ENCODE measurements at places on chromosomes 5 and 9.

DNA sequence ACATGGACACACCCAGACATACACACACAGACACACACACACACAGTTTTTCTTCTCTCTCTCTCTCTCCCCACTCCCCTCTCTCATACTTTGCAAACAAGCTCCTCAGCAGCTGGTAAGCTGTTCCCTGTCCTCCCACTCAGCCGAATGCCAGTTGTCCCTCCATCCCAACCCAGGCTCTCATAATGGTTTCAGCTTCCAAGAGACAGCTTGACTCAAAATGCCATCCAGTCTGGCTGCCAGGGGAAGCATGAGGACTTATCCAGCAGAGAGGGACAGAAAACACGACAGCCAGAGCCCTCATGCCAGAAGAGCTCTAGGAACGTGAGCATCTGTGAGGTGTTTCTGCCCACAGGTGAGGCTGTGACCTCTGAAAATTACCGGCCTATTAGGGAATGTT lies 112.6 kb upstream of the SPDL1 start:
- DNase-seq, result no peak

DNA sequence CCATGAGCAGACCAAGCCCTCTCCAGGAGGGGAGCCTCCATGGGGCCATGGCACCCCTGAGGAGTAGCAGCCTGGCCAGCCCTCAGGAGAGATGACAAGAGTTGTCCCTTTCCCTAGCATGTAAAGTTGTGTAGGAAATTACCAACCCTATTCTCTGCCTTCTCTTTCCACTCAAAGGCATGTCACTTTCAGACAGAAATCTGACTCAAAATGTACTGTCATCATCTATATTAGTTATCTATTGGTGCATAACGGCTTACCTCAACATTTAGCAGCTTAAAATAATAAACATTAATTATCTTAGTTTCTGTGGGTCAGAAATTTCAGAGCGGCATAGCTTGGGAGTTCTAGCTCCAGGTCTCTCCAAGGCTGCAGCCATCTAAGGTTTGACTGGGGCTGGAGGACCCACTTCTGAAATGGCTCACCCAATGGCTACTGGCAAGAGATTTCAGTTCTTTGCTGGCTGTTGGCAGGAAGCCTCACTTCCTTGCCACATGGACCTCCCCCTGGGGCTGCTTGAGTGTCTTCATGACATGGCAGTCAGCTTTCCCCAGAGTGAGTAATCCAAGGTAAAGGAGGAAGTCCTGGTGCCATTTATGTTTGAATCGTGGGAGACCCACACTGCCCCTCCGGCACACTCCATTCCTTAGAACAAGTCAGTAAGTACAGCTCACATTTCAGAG lies 632.3 kb downstream of the CCDC171 start:
- DNase-seq, result no peak

GRCh38 chr9:70586476-70586875 lies 172.0 kb upstream of the KLF9 start:
- DNase-seq, result no peak

DNA sequence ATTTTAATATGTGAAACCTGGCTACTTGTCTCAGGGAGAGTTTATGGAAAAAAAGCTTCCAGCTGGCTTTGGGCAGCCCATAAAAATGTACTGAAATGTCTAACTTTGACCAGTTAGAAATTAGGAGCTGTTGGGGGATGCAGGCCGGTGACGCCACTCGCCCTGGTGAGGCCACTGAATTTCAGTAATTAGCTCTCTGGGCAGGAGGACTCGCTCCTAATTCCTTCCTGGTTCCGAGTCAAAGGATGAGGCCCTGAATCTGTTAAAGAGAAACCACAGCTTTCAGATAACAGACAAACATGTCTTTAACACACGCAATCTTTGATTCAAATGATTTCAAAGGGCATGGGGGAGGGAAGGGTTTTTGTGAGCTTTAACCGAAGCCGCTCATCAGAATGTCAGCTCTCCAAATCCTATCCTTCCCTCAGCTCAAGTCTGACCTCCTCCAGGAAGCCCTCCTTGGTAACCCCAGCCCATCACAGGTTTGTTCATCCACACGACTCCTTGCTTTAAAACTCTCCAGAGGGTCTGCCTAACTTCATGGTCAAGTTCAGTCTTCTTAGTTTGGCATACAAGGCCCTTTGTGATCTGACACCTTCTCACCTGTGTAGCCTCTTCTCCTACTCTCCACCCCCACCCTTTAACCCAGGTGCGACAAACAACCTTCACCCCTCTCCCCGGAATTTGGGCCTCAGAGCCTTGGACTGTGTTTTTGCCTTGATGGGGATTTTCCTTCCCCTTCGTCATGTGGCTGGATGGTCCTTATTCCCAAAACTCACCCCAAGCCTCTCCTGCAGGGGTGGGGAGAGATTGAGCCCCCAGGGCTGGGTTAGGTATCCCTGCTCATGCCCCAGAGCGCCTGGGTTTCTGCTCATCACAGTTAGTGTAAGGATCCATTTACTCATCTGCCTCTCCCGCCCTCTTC lies 13.6 kb upstream of the PHF19 start:
- DNase-seq, result no peak

- DNase-seq, result no peak
Measured at GRCh38 chr9:135242406-135242805, 154.9 kb downstream of the OLFM1 start.

GRCh38 chr5:125685771-125686170 lies 737.4 kb upstream of the GRAMD2B start:
- no peak for DNase-seq

GRCh38 chr9:117745598-117745997 lies 41.4 kb downstream of the TLR4 start:
- DNase-seq, result no peak

DNA sequence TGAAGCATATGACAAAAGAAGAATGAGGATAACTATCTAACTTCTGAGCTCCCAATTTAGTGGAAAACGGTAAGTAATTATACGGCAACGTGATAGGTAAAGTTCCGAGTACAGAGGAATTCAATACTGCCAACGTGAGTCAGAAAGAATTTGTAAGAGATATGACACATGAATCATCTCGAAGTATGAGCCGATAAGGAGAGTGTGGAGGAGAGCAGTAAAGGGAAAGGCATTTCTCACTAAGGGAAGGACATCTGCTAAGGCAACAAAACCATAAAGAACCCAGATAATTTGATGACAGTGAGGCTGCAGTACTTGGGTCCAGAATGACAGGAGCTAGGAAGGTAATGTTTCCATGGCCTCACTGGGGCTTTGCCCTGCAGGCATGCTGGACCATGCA lies 11.0 kb downstream of the MPDZ start:
- DNase-seq, result no peak

GRCh38 chr9:38011991-38012390 lies 57.0 kb downstream of the SHB start:
- no peak for DNase-seq

GRCh38 chr5:160289721-160290120 lies 22.6 kb downstream of the CCNJL start:
- DNase-seq, result no peak

GRCh38 chr5:1720396-1721110 lies 79.1 kb downstream of the MRPL36 start:
- no peak for DNase-seq

- no peak for DNase-seq
Measured at GRCh38 chr9:124795881-124796431, 19.0 kb downstream of the OLFML2A start.

GRCh38 chr5:89388872-89389271 lies 505.9 kb upstream of the MEF2C start:
- no peak for DNase-seq

DNA sequence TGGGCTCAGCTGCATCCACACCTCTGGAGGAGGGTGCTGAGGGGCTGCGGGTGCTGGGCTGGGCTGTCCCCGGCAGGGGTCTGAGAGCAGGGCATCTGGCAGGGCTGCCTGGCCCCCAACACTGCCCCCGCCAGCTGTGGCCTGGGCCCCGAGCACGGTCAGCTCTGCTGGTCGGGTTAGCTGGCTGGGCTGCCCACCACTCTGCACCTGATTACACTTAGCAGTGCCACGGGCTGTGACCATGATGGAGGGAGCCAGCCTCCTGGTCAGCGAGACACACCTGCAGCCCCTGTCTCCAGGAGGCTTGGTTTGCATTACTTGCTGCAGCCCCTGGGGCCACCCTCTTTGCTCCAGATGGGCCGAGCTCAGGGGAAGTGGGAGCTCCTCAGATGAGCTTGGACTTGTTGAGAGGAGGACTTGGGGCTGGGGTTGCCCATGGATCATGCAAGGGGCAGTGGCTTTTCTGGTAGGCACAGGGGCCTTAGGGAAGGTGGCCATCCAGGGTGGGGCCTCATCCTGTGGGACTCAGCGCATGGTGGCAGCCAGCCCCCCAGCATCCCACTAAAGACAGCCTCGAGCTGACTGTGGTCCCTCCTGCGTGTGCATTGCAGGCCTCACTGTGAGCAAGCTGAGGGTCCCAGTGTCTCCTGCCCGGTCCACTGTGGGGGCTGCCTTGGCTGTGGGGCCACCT lies 132.0 kb upstream of the FAM120A start:
- no peak for DNase-seq

DNA sequence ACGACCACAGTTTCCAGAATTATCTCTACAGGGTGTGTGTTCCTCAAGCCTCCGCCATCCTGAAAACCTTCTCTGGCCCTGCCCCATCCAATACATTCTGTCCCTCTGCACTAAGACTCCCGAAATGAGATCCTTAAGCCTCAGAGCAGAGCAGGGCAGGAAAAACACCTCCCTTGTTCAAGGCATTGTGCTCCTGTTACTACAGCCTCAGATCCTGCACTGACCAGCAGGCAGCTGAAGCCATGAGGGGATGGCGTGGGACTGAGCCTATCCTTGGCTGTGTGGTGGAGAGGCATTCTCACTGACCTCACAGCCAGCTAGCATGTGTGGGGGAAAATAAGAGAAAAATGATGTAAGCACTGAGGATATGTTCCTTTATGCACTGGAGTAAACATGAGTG lies 106.7 kb upstream of the PHYKPL start:
- DNase-seq, result no peak

DNA sequence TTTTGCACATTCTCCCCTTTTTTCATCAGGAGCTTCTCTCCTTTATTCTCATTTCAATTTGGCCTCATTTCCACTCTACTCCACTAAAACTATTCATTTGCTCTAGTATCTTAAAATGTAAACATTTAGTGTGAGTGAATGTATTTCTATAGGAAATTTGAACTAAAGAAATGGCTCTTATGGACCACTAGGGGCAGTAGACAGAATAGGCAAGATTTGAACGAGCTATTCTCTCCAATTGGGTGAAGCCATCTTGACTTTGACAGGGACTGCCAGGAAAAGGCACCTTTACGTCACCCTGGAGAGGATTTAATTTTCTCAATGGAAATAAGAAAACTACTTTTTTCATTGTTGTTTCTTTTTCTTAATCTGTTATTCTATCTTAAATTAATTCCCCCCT lies 666.3 kb downstream of the DNAH5 start:
- DNase-seq, result no peak

GRCh38 chr5:4294878-4295277 lies 699.2 kb downstream of the IRX1 start:
- DNase-seq, result no peak

DNA sequence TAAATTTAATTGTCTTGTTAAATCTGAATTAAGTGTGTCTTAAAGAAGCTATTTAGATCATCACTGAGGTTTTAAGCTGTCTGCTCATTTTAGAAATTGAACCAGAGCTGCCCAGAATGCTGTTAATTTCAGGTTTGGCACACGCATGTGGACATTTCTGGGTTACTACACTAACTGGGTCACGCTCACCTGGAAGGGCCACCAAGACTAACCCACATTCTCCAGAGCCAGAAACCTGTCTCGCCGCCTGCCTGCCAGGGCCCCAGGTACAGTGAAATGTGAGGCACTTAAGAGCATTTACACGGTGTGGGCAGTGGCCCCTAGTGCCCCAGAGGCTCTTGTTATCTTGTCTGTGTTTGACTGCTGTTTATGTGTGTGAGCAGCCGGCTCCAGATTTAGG lies 46.6 kb downstream of the ATP10B start:
- DNase-seq, result no peak

DNA sequence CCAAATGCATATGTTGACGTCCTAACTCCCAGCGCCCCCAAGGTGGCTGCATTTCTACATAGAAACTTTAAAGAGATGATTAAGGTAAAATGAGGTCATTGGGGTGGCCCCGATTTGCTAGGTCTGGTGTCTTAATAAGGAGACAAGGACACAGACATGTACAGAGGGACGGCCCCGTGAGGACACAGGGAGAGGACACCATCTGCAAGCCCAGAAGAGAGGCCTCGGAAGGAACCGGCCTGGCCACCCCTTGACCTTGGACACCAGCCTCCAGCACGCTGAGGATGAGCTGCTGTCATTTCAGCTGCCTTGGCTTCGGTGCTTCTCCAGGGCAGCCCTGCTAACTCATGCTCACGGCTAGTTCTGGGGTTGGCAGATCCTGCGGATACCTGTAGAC lies 73.2 kb downstream of the MRPL36 start:
- DNase-seq, result no peak

- DNase-seq, result no peak
Measured at GRCh38 chr5:7394889-7395431, 978 bp upstream of the ADCY2 start.

- DNase-seq, result no peak
Measured at GRCh38 chr9:32487981-32488380, 38.0 kb downstream of the RIGI start.

DNA sequence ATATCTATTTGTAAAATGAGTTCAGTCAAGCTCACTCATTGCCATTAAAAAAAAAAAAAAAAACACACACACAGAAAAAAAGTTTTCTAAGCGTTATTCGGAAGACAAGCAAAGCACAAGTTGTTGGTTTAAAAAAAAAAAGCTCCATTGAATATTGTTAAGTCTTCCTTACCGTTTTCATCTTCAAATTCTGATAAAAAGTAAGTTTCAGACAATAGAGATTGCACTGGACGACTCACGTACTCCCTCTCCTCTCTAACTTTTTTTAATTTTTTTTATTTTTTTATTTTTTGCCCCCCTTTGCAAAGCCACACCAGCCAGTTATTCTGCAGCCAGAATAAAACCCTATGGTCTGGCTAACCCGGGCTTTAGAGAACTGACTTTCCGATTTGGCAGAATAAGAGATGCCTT lies 544 bp downstream of the ADAMTS6 start:
- DNase-seq, result no peak

- DNase-seq, result peak; percentile 66
Measured at GRCh38 chr9:131739959-131740648, at the start of gene RAPGEF1. Gene RAPGEF1, minus strand, starts transcription at chr9:131740076. Its CDS starts 246 bp downstream, at chr9:131739830.

DNA sequence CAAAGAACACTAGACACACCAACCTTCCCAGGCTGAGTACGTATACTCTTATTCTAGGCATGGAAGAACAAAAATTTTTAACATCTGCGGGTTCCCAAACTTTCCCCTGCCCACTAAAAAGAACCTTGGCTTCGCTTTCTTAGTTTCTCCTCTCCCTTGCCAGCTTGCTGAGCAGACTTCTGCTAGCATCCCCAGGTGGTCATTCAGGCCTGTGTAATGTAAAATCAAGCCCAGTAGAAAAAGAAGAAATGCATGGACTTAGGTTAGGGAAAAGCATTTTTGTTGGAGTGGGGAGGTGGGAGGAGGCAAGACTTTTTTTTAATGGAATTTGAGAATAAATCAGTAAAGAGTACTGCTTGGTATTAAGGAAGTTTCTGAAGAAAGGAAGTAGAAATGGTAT lies 331.0 kb upstream of the TLE4 start:
- DNase-seq, result no peak

GRCh38 chr5:165328846-165329245 lies 1823.4 kb downstream of the MAT2B start:
- no peak for DNase-seq

Data from stimulated activated CD8-positive, alpha-beta memory T cell treated with anti-CD3 and anti-CD28 coated beads, Interleukin-4, amount 100 ng/mL, for 1 hour (primary cell).